ENCODE measurements at places on chromosomes 1 and 21.

GRCh38 chr1:27152829-27153548 lies 1.9 kb downstream of the SLC9A1 start:
- DNase-seq, result no peak

GRCh38 chr1:160681066-160681890 lies 30.3 kb downstream of the CD48 start:
- peak; percentile 73 for DNase-seq

GRCh38 chr1:163924041-163924440 lies 602.3 kb downstream of the NUF2 start:
- DNase-seq, result no peak

- no peak for DNase-seq
These were observed 54.4 kb upstream of the RIPK4 start for GRCh38 chr21:41821081-41821755.

DNA sequence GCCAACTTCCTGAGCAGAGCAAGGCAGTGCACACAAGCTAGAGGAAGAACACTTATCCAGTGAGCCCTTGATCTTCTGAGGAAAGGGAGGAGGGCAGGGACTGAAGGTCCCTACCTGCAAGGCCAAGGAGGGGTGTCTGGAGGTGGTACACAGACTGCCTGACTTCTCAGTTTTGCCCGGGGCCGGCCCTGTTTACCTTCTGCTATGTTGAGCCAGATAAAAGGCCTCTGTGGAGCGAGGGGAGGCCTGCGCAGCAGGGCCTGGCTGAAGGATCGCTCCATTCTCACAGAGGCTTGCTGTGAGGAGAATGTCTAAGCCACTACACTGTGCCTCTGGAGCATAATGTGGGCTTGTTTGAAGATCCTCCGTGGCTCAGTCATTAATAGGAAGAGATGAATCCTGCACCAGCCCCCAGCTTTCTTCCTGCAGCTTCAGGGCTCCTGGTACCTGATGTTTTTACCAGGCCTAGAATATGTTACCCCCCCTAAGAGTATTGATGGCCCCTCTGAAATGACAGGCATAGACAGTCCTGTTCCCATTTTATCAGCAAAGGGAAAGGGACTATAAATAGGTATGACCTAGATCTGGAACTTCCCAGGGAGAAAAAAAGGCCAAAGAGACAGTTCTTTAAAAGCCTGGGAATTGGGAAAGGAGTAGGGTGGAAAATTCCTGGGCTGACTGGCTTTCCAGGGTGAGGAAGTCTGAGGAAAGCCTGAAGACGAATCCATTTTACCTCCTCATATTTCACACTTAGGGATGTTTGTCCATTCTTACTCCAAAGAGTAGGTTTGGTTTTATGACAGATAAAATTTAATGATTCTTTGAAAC lies 4.7 kb downstream of the POGK start:
- no peak for DNase-seq

DNA sequence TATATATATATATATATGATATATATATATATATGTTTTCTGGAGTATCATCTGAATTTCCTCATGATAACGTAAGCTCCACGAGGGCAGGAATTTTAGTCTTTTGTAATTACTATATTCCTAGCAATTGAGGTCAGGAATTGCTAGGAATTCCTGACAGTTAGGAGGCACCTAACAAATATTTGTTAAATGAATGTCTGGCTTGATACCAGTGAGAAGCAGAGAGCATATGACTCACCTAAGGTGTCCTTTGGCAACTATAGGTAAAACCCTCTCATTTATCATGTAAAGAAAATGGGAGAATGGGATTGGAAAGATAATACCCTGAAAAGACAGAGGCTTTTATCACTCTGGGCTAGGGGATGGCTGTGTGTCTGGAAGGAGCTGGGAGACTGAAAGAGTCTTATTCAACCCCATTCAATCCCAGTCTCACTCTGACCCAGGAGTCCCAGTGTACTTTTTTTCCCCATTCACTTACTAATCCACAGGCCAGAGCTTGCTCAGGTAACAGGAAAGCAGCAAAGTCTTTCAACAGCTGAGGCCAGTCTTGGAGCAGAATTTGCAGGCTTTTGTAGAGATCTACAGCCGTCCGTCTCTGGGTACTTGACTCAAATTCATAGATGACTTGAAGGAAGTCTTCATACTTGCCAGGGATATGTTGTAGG lies 71.2 kb downstream of the DAP3 start:
- no peak for DNase-seq

- peak; percentile 49 for DNase-seq
These were observed 2.0 kb downstream of the SCMH1 start for GRCh38 chr1:41239988-41240610.

DNA sequence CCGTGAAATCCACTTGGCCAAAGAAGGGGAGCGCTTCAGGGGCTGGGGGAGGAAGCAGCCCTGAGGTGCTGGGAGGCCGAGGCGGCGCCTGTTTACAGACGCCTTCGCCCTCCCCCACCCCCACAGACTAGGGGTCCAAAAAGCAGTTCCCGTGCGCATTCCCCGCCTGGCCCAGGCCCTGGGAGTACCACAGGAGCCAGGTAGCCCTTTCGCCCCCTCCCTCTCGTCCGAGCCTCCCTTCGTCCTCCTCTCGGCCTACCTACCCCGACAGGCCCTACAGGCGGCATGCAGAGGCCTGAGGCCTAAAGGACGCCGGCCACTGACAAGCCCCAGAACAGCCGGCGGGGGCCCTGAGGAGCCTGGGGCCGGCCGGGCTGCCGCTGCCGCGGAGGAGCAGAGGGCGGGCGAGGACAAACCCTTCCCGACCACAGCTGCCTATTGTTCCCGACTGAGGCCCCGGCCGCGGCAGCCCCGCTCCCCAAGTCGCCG lies 522 bp downstream of the RC3H1 start:
- DNase-seq, result peak; percentile 49

- DNase-seq, result no peak
These were observed 65.6 kb upstream of the C1orf174 start for GRCh38 chr1:3965693-3966092.

GRCh38 chr1:64282351-64282750 lies 78.9 kb downstream of the UBE2U start:
- no peak for DNase-seq

DNA sequence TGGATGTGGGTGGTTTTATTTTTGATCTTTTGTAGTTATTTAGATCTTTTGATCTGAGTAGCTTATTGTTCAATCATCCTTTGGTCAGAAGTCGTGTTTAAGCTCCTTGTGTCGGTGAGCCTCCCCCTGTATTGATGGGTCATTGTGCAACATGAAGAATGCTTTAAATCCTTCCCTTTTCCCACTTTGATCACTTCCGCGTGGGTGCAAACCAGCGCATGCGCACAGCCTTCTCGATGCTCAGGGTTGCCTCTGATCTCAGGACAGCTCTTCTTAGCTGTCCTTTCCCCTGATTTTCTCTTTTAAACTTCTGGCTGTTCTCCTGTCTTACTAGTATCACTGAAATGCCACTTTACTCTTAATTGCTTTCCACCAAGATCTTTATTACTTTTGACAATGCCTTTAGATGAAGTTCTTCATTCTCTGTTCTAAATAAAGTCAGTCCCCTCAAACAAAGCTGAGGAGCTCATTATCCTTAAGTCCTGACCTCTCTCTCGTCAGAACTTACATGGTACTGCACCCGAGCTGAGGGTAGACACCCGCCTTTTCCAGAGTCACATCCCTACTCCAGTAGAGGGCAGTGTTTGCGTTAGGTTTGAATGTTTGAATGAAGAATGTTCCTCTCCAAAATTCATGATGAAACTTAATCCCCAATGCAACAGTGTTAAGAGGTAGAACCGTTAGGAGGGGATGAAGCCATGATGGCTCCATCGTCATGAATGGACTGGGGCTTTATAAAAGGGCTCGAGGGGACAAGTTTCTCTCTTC lies 547.9 kb upstream of the TMPRSS15 start:
- DNase-seq, result peak; percentile 27

GRCh38 chr1:24708938-24709337 lies 36.3 kb upstream of the CLIC4 start:
- DNase-seq, result no peak

GRCh38 chr1:154502066-154502743 lies at the start of the genes SHE and TDRD10:
SHE (minus strand) TSS chr1:154502412; CDS start chr1:154502026, 386 bp downstream.
TDRD10 (plus strand) TSS chr1:154502219; CDS start chr1:154506904, 4,685 bp downstream.
- DNase-seq, result no peak

GRCh38 chr1:44714532-44714931 lies 16.4 kb downstream of the RNU5D-1 start:
- no peak for DNase-seq

GRCh38 chr1:248688527-248689298 lies 13.9 kb downstream of the OR14I1 start:
- no peak for DNase-seq

- no peak for DNase-seq
These were observed 22.6 kb downstream of the RNU1-3 start for GRCh38 chr1:16644193-16644481.

DNA sequence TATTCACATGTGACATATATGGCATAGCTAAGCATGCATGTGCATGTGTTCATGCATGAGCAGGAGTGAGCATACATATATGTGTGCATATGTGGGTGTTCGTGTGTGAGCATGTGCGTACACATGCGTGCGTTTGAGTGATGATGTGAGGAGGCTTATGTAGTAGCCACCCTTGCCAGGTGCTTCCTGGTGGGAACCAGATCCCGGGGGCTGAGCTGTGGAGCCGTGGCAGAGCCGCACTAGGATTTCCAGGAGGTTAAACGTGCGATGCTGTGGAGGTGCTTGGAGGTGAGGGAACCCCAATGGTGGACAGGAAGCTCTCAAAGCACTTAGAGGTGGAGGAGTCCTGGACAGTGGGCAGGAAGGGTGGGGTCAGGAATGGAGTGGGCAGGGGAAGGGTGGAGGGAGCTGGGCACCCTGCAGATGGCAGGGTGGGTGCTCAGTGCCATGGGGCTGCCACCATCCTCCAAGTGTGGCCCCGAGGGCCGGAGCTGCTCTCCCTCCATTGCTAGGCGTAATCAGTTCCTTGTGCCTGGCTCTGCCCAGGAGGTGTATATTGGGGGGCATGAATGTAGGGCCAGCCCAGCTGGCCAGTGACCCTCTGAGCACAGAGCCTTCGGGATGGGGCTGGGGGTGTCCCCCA lies 48.5 kb downstream of the COL18A1 start:
- no peak for DNase-seq
